ENCODE measurements at places on chromosomes 3 and 15. TPM values are rescaled to one million over a fixed set of nuclear protein-coding genes. Genes with fewer than 3 reads are reported as not detected.

GRCh38 chr3:48112813-48113212 is 75.4 kb downstream of the CDC25A start:
- ATAC-seq = no peak

DNA sequence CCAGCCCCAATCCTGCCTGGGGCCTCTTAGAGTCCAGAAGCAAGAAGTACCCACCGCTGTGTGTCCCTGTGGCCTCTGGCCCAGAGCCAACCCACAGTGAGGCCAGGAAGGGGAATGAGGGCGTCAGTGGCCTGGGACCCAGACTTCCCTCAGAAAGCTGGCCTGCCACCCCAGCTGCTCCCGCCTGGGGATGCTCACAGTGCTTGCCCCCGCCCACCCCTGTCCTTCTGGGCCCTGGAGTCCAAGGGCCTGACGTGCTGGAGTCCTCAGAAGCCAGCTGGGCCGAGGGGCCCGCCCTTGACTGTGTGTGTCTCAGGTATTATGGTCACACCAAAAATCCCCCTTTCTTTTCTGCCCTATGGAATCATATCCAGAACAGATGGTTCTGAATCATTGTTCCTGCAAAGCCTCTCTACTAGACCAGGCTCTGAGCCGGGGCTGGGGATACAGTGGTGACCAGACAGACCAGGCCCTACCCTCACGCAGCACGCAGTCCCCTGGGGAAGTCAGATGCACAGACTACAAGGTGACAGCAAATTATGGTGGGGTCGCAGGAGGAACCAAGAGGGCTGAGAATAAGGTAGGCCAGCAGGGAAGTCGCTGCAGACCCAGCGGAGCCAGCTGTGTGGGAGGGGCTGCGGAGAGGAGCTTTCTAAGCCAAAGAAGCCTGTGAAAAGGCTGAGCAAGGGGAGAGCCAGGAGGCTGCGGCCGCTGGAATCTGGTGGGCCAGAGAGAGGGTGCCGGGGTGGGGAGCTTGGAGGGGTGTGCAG is 99.1 kb downstream of the VGLL4 start:
- ATAC-seq = no peak

DNA sequence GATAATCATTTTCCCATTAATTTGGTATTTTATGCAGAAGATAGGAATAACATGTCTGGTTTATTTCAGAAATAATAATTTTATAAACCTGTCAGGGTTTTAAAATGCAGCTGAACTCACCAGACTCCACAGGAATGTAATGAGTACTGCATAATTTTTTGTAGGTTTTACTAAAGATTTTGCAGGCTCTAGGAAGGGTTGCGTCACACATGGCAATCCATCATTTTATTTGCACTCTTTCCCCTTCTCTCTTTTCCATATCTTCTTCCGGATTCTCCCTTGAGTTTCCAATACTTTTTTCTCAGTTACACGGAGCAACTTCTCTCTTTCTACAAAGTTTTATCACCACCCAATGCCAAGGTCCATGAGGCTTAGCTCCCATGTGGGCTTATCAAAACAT is 234.7 kb downstream of the NFKBIZ start:
- no peak for ATAC-seq

- ATAC-seq = no peak
Measured at GRCh38 chr3:187689984-187690383, 12.4 kb downstream of the RTP2 start.

- no peak for ATAC-seq
Measured at GRCh38 chr3:37489355-37489754, 315.0 kb upstream of the LRRFIP2 start.

- ATAC-seq = no peak
Measured at GRCh38 chr15:40344217-40344616, 3.5 kb upstream of the CCDC9B start.

GRCh38 chr3:157100608-157101396 is 59.1 kb downstream of the CCNL1 start:
- peak; percentile 52 for ATAC-seq

DNA sequence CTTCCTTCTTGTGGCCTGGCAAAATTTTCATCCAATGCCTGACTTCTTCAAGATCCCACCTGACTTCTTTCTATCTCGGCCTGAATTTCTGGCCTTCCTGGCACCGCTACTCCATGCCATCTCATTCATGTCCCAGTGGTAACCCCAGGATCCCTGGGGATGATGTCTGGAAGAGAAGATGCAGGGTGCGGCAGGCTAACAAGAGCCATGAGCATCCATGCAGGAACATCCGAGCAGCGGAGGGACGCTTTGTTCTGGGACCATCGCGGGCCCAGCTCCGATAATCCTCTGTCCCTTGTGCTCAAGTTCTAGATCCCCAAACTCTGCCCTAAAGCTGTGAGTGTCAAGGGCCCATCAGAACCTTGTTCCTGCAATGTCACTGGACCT is 10.9 kb downstream of the MYL3 start:
- no peak for ATAC-seq

DNA sequence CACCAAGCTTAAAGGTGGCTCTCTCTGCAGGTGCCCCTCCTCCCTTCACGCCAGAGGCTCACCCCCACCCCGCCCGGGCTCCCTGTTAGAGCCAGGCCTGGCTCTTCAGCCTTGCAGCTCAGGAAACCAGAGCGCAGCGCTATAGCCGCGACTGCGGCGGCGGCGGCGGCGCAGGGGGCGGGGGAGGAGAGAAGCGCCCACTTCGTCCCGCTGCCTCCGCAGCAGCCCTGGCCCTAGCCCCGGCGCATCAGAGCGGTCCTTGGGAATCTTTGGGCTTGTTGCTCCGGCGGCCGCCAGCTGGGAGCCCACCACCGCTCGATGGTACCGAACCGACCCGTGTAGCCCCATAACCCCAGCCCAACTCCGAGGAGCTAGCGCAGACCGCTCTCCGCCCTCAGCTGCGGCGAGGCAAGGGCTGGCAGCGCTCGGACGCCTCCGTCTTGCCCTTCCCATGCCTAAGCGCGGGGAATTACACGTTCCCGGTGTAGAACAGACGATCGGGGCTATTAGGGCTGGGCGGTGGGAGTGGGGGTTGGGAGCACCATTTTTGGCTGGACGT is 1.2 kb downstream of the RASGRF1 start:
- no peak for ATAC-seq

DNA sequence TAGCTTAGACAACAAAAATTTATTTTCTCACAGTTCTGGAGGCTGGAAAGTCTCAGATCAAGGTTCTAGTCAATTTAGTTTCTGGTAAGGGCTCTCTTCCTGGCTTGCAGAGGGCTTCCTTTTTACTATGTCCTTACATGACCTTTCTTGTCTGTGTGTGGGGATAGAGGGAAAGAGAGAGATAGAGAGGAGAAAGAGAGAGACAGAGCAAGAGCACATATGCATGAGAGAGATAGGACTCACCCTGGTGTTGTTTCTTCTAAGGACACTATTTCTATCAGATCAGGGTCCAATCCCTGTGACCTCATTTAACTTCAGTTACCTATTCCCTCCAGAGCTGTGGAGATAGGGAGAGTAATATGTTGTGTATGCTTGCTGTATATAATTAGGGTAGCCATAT is 44.9 kb upstream of the TEX9 start:
- no peak for ATAC-seq

DNA sequence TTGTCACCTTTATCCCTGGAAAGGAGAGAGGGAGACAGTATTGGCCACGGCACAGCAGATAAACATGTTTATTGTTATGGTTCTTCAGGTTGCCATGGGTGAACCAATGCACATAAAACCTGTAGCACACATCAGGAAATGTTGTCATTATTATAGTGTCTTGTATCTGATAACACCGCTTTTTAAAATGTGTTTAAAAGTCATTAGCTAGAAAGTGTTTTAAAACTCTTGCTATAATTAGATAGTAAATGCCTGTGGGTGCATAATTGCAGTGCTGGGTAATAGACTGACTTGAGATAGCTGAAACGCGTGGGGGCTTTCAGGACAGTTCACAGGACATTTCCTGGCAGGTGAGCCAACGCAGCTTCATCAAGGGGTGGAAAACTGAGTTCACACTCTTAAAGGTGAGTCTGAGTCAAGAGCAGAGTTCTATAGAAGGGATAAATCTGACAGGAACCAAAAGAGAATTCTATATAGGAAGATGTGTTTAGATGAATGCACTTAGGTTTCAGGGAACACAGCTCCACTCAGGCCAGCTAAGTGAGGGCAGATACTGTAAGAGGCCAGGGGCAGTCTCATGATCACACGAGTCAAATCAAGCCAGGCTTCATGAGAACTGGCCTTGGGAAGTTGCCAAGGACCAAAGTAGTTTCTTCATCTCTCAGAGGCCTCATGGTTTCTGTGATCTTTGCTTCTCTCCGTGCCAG is 35.6 kb upstream of the PPP4R2 start:
- ATAC-seq = peak; percentile 44

- ATAC-seq = no peak
Measured at GRCh38 chr15:41942886-41943285, 29.5 kb downstream of the EHD4 start.

GRCh38 chr3:46395766-46396530 is 10.9 kb downstream of the CCR5AS start:
- no peak for ATAC-seq

- ATAC-seq = no peak
Measured at GRCh38 chr3:181851063-181851462, 139.3 kb downstream of the SOX2 start.

GRCh38 chr15:31332020-31332680 is 5.5 kb downstream of the KLF13 start:
- no peak for ATAC-seq

GRCh38 chr3:133258358-133258757 is 141.5 kb upstream of the BFSP2 start:
- no peak for ATAC-seq

GRCh38 chr3:127673191-127674100 is 694 bp downstream of the ABTB1 start:
- peak; percentile 62 for ATAC-seq

GRCh38 chr3:44954962-44955361 is 21.0 kb downstream of the ZDHHC3 start:
- no peak for ATAC-seq

- ATAC-seq = peak; percentile 56
Measured at GRCh38 chr15:91942720-91943394, 89.3 kb downstream of the SLCO3A1 start.

GRCh38 chr3:53384465-53385423 is 37.4 kb upstream of the DCP1A start:
- no peak for ATAC-seq

DNA sequence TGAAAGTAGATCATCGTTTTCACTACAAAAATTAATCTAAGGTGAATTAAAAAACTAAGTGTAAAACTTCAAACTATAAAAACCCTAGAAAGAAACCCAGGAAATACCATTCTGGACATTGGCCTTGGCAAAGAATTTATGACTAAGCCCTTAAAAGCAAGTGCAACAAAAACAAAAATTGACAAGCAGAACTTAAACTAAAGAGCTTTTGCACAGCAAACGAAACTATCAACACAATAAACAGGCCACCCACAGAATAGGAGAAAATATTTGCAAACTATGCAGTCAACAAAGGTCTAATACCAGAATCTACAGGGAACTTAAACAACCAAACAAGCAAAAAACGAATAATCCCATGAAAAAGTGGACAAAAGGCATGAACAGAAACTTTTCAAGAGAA is 302.0 kb downstream of the CHST2 start:
- no peak for ATAC-seq

DNA sequence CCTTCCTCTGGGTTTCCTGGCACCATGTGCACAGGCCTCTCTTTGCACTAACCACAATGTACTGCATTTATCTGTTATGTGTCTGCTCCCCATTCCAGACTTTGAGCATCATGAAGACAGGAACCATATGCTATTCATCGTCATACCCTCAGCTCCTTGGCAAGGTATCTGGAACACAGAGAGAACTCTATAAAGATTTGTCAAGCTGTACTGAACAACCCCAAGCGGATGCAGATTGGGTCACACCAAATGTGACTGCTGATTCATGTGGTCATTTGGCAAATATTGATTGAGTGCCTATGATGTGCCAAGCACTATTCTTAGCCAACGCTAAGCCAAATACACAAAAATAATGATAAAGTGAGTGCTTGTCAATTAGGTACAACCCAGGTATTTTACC is 7.5 kb upstream of the MEGF11 start:
- ATAC-seq = no peak

DNA sequence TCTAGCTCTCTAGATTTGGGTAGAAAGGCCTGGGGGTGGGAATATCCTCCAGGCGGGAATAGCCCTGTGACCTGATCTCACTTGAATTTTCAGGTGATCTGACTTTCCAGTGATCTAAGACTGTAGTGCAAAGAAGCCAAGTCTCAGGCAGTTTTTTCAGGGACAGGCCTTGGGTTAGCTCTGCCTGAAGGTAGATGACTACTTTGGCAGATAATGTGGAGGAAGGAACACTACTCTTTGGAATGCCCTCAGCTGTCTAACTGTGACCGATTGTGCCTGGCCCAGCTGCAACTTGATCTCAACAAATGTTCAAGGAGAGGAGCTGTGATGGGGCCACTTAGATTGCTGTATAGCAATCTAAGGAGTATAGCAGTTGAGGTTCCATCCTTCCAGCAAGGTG is 193.7 kb downstream of the TCF12 start:
- no peak for ATAC-seq

DNA sequence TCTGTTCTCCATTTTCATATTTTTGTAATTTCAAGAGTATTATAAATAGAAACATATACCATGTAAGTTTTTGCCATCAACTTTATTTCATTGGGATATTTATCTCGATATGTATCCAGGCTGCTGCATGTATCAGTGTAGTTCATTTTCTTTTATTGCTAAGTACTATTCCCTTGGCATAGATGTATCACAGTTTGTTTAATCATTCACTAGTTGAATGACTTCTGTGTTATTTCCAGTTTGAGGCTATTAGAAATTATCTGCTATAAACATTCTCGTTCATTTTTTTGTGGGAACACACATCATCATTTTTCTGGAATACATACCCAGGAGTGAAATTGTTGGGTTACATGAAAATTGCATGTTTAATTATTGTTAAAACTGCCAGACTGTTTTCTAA is 18.5 kb upstream of the TGFBR2 start:
- no peak for ATAC-seq

DNA sequence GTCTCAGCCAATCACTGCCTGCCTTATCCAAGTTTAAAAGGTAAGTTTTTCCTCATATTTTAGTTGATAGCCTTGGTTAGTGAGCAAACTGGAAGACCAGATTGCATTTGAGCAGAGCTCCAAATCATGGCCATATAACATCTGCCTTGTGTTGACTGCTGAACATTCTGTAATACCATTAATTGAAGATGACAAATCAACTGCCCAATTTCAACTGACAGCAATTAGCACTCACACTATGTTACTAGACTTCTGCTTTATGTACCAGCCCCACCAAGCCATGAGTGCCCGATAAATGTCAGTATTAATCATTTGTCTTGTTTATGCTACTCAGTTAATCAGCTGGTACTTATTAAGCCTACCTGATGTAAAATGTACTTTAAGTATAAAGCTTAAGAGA is 83.1 kb downstream of the CGGBP1 start:
- no peak for ATAC-seq

Gene EPHA3
- 2.1 TPM for total RNA-seq

Gene LRRC34
- 2.1 TPM for total RNA-seq

Gene IL12A
- total RNA-seq = 2.2 TPM

Gene CA12
- 0.13 TPM for total RNA-seq

Gene CLDN1
- total RNA-seq = 0.97 TPM

Gene MKRN2
- total RNA-seq = 31.2 TPM

Gene RTP3
- not detected for total RNA-seq

Gene MAGI1
- 33.1 TPM for total RNA-seq

Measured in motor neuron (in vitro differentiated cells).